ENCODE measurements at places on chromosomes 16 and 17. TPM values are rescaled to one million over a fixed set of nuclear protein-coding genes. Genes with fewer than 3 reads are reported as not detected.
A peak's percentile ranks its signal among the peaks of the same experiment; 100 is the strongest.

DNA sequence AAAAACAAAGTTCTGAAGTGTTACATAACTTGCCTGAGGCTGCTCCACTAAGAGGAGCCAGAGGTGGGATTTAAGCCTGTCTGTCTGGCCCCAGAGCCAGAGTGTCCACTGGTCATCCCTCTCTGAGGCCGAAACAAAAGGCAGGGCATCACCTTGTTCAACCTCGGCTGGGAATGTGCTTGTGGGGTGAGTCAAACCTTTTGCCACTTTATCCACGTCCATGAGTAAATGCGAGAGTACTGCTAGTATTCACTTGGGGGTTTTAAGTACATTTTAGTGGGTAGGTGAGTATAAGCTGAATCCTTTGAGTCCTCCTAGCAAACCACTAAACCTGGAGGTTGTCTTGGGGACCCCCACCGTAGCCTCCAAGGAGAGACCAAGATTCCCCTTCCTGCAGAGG, 103.5 kb downstream of the STX8 start:
- H3K4me3 ChIP-seq = no peak overlapping the region
- H3K27me3 ChIP-seq = peaks cover 2% of the 10 kb centered on the region
- H3K36me3 ChIP-seq = no peaks in the 10 kb centered on the region
- no peak overlapping the region for H3K27ac ChIP-seq
- peaks cover 11% of the 10 kb centered on the region for H3K4me1 ChIP-seq

GRCh38 chr17:82689077-82689476, 9.4 kb downstream of the RAB40B start:
- H3K4me1 ChIP-seq = no peaks in the 10 kb centered on the region
- H3K4me3 ChIP-seq = no peak overlapping the region
- no peak overlapping the region for H3K27ac ChIP-seq
- H3K36me3 ChIP-seq = peaks cover 8% of the 10 kb centered on the region

DNA sequence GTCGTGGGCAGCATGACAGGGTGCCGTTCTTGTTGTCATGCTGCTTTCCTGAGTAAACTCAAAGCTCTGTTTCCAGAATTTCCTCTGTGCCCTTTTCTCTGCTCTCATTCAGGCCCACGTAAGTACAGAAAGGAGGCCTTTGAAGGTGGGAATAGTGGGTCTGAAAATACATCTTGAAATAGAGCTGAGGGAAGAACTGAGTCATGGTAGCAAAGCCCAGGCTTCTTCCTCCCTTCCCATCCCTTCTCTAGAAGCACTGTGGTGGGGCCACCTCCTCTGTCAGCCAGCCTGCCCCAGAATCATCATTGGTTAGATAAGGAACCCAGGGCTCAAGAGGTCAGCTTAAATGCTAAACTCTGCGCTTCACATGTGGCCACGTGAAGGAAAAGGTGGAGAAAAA, 9.4 kb downstream of the CTRL start:
- peaks cover 12% of the 10 kb centered on the region for H3K36me3 ChIP-seq
- H3K4me3 ChIP-seq = no peak overlapping the region
- H3K27ac ChIP-seq = peak overlapping the region; percentile 67
- DNase-seq = no peak

GRCh38 chr17:5943982-5944381, 126.2 kb upstream of the WSCD1 start:
- no peak overlapping the region for H3K27ac ChIP-seq
- peaks cover 3% of the 10 kb centered on the region for H3K27me3 ChIP-seq
- H3K4me1 ChIP-seq = peaks cover 29% of the 10 kb centered on the region
- H3K4me3 ChIP-seq = no peak overlapping the region
- H3K36me3 ChIP-seq = peaks cover 6% of the 10 kb centered on the region

DNA sequence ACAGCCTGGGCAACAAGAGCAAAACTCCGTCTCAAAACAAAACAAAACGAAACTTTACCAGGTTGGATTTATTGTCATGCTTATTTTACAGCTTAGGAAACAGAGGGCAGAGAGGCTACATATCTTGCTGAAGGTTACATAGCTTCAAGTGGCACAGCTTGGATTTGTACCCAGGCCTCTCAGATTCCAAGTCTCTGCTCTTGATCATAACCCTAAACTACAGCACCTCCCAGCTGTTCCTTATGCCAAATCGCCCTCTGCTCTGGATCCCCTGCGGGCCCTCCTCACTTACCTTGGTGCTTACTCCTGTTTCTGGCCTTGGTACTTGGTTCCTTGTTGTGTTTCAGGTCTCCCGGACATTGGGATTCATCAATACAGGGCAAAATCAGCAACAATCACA, 11.7 kb upstream of the CUEDC1 start:
- H3K27ac ChIP-seq = no peak overlapping the region
- H3K4me3 ChIP-seq = no peak overlapping the region
- DNase-seq = no peak

- H3K36me3 ChIP-seq = peaks cover 9% of the 10 kb centered on the region
- peaks cover 2% of the 10 kb centered on the region for H3K27me3 ChIP-seq
- no peak overlapping the region for H3K4me3 ChIP-seq
- peak; percentile 74 for DNase-seq
Measured at GRCh38 chr17:10631048-10631700, 25.9 kb downstream of the MYH3 start.

DNA sequence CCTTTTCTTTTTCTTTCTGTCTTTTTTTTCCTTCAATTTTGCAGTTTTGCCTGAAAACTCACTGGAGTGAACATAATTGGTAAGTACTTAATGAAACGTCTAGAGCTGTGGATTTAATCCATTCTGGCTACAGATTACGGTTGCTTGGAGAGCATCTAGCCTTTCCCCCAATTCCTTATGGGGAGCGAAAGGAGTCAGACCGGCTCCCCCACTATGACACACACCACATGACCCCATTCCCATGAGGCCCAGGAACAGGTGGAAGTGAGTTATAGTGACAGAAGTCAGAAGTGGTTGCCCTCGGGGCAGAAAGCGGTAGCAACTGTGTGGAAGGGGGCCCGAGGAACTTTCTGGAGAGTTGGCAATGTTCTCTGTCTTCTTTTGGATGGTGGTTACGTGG, 41.2 kb downstream of the EMP2 start:
- H3K36me3 ChIP-seq = peaks cover 6% of the 10 kb centered on the region
- no peak overlapping the region for H3K27ac ChIP-seq
- DNase-seq = no peak
- no peaks in the 10 kb centered on the region for H3K4me1 ChIP-seq

DNA sequence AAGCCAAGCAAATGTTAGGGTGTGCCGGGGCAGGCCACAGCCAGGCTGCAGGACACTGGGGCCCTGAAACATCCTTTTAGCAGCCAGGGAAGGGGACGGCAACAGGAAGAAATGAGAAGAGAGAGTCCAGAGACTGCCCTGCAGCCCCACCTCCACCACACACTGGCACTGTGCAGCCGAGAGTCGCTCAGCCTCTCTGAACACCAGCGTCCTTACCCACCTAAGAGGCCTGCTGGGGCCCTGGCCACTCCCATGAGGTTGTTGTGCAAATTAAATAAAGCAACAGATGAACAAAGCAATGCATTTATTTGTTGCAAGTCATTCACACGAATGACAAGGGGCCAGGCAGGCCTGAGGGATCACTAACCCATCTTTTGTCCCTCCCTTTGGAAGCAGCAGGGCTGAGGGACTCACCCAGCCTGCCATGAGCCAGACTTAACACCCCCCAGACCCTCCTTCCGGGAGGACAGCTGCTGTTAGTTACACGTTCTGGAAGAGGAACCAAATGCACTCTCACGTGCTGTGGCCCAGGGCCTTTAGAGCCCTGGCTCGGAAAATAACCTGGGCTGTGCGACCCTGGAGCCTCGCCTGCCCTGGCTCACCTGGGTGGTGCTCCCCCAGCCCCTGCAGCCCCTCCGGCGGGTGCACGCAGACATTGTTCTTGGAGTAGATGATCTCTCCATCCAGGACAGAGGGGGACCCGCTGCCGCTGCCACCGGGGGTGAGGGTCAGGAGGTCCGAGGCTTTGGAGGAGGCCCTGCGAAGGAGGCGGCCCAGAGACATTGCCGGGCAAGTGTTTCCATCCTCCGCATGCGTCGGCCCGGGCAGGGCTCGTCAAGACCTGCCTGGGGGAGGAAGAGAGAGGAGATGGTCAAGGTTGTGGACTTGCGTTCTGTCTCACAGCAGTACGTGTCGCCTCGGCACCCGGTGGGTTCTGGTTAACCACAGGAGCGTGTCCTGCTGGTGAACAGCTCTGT, 22.6 kb downstream of the TBC1D16 start:
- H3K36me3 ChIP-seq = peaks cover 7% of the 10 kb centered on the region
- H3K4me1 ChIP-seq = peaks cover 7% of the 10 kb centered on the region
- H3K27ac ChIP-seq = no peak overlapping the region
- peak overlapping the region; percentile 47 for H3K4me3 ChIP-seq
- DNase-seq = no peak
- peaks cover 6% of the 10 kb centered on the region for H3K27me3 ChIP-seq

GRCh38 chr17:28575126-28575795, 1.4 kb downstream of the ALDOC start:
- H3K27me3 ChIP-seq = peaks cover 8% of the 10 kb centered on the region
- H3K36me3 ChIP-seq = peaks cover 15% of the 10 kb centered on the region
- DNase-seq = no peak
- H3K27ac ChIP-seq = no peak overlapping the region

DNA sequence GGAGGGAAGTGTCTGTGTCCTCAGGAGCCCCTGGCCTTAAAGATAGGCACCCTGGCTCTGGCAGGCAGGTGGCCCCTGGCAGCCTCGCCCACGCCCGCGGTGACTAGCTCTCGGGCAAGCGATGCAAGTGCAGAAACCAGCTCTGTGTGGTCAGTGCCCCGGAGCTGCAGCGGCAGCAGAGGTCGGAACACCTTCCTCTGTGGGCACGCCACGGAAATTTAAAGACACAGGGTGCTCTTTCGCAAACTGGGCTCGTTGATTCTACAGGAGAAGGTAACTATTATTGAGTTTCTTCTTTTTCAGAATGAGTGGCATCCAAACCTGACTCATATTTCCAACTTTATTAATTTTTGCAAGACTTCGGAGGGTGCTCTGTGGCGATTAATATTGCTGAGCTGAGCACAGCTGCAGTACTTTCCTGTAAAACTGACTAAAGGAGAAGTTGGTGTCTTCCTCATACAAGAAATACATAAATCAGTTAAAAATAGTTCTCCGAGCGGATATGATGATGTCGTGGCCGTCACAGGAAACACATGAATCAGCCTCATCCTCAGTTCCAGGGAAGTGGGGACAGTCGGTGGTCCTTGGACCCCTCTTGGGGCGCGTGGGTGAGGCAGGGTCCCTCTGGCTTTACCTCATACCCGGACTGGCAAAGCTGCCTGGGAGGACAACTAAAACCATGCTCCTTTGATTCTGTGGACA, 120.2 kb downstream of the METRNL start:
- no peak overlapping the region for H3K27ac ChIP-seq
- DNase-seq = no peak
- peaks cover 10% of the 10 kb centered on the region for H3K27me3 ChIP-seq
- H3K4me1 ChIP-seq = no peaks in the 10 kb centered on the region

DNA sequence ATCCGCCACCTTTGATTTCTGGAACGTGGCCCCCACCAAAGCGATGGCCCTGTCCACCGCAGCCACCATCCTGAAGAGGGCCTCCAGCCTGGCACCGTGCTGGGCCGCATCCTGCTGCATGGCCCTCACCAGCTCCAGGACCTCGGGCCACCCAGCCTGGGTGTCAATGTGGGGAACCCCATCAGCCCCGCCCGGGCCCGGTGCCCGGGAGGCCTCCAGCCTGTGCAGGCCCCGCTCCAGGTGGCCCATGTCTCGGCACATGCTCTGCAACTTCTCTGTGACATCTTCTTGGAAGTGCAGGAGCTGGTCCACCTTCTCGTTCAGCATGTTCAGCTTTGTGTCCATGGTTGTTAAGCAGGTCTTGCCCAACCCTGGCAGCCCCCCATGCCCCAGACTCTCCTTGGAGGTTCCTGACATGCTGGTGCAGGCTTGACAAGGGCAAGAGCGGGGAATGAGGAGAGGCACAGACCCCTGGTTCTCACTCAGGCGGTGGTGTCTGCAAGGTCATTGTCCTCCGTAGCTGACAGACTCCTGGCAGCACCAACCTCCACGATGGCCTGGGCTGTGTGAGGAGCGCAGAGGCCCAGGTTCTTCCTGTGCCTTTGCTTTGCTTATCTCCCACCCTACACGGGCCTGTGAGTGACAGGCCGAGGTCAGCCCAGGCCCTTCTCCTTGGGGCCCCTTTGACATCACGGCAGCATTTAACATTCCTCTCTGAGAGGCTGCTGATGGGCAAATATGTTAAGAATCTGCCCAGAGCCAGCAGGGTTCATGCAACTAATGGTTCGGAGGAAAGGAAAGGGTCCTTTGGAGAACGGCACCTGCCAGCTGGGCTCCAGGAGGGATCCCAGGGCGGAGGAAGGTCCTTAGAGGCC, at the start of gene MYLK3:
MYLK3 (minus strand) TSS at position 568 of the 875 bp plus-strand sequence; CDS start at position 417, 151 bp downstream.
- DNase-seq = no peak
- peaks cover 3% of the 10 kb centered on the region for H3K27me3 ChIP-seq
- H3K4me1 ChIP-seq = peaks cover 9% of the 10 kb centered on the region
- no peaks in the 10 kb centered on the region for H3K36me3 ChIP-seq
- H3K27ac ChIP-seq = peak within 1 kb of the TSS; percentile 53
- H3K4me3 ChIP-seq = no peak within 1 kb of the TSS

DNA sequence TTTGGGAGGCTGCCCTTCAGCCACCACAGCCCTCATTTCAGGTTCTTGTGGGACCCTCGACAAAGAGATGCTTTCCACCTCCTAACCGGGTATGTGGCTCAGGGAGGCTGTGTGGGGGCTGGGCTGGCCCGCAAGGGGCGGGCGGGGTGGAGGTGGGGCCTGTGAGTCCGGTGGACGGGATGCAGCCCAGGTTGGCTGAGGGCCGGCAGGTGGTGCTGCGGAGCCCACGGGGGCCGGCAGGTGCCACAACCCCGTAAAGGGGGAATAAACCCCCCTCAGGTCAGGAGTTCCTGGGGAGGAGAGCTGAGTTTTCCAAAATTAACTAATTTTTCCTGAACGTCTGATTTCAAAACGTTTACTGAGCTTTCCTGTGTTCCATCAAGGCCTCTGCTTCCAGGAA, 4.9 kb upstream of the CIAO3 start:
- no peak overlapping the region for H3K4me3 ChIP-seq
- H3K27ac ChIP-seq = no peak overlapping the region
- no peaks in the 10 kb centered on the region for H3K27me3 ChIP-seq
- peak; percentile 62 for DNase-seq
- H3K4me1 ChIP-seq = no peaks in the 10 kb centered on the region

GRCh38 chr16:22023505-22023904, 15.6 kb downstream of the MOSMO start:
- H3K4me3 ChIP-seq = no peak overlapping the region
- H3K27me3 ChIP-seq = no peaks in the 10 kb centered on the region
- no peak for DNase-seq
- H3K27ac ChIP-seq = no peak overlapping the region
- no peaks in the 10 kb centered on the region for H3K36me3 ChIP-seq
- peaks cover 5% of the 10 kb centered on the region for H3K4me1 ChIP-seq

- H3K27me3 ChIP-seq = peaks cover 1% of the 10 kb centered on the region
- no peaks in the 10 kb centered on the region for H3K36me3 ChIP-seq
- H3K4me1 ChIP-seq = peaks cover 2% of the 10 kb centered on the region
- H3K4me3 ChIP-seq = no peak overlapping the region
- DNase-seq = no peak
- H3K27ac ChIP-seq = no peak overlapping the region
Measured at GRCh38 chr16:67302970-67303369, 23.6 kb downstream of the KCTD19 start.

GRCh38 chr17:67004181-67004580, 39.7 kb downstream of the CACNG4 start:
- no peak overlapping the region for H3K27ac ChIP-seq
- DNase-seq = no peak
- H3K4me1 ChIP-seq = no peaks in the 10 kb centered on the region
- peaks cover 5% of the 10 kb centered on the region for H3K36me3 ChIP-seq
- peaks cover 7% of the 10 kb centered on the region for H3K27me3 ChIP-seq
- H3K4me3 ChIP-seq = no peak overlapping the region

Gene ST6GALNAC2
- total RNA-seq = 2.2 TPM

Gene CSH1
- not detected for total RNA-seq

Gene SYCE1L
- 2.5 TPM for total RNA-seq

Gene KCNG4
- total RNA-seq = not detected

Gene CLEC3A
- total RNA-seq = not detected

Gene TMC7
- total RNA-seq = 16.9 TPM
